ENCODE measurements at places on chromosomes 12 and 14.

DNA sequence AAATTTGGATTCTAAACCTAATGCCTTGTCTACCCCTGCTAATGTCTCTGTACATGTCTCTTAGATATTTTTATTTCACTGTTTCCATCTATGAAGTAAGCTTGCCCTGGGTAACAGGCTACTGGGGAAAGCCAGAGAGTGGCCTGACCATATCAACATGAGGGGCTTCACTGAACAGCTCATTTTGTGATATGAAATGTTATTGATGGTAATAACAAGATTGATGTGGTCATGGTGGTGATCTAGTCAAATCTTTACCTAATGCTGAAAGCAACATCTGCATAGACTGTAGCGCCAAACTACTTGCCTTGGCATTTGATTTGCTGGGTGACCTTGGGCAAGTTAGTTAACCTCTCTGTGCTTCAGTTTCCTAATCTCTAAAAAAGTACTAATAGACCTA lies 9.9 kb upstream of the DYRK2 start:
- no peak for DNase-seq

DNA sequence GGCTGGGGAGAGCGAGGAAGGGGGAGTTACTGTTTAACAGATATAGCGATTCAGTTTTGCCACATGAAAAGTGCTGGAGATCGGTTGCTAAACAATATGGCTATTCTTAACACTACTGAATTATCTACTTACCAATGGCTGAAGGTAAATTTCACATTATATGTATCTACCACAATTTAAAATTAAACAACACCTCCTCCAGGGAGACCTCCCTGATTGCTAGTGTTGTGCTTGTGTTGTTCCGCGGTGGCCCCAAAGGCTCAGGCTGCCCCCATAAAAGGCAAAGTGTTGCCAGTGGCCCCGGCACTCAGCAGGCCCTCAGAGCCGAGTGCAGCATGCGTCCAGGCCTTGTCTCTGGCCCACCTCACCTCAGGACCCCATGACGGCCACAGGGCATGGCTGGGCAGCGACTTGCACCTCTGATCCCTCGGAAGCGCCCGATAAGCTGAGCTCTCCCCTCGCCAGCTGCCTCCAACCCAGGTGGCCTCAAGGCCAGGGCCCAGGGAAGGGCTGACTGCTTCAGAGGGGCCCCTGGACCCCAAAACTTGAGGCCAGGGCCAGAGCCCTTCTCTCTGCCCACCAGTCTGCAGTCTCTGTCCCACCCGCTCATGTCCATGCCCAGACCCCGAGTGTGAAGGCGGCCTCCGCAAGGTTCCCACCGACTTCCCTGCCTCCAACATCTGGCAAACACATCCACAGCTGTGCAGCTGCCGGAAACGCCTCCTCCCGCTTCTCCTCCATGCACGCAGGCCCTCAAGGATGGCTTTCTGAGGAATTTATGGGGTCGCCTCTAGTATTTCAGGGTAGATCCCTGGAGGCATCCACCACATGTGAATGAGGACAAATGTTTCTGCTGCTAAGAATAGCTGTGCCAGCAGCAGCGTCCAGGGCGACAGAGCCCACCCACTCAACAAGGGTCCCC lies 60.0 kb downstream of the NCOR2 start:
- no peak for DNase-seq

DNA sequence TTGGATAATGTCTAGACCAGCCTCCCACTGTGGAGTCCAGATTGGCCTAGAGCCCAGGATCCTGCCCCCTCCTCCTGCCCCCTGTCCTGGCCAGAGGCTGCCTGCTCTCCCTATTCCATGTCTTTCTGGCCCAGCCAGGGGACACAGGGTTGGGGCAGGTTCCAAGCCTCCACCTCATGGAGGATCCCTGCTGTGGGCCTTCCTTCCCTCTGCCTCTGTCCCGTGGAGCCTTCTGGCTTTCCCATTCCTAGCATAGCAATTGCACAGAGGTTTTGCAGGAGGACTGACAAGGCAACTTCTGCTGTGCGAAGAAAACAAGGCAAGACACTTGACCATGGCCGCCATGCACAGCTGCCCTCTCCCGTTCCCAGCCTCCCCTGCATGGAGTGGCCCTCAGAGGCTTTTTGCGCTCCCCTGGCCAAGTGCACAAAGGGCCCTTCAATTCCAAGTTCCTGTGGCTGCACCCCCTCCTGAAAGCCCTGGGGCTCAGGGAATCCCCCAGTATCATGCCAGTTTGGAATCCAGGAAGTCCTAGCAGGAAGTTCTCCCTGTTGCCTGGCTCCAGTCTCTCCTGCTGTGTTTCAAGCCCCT lies 42.1 kb downstream of the KRT80 start:
- no peak for DNase-seq

GRCh38 chr14:92503756-92504491 lies 9.7 kb upstream of the RIN3 start:
- no peak for DNase-seq

GRCh38 chr12:107207931-107208525 lies 114.7 kb upstream of the CRY1 start:
- DNase-seq: no peak

GRCh38 chr14:85039353-85039626 lies 490.7 kb upstream of the FLRT2 start:
- DNase-seq: no peak
